ENCODE measurements at places on chromosomes 7 and 10.

DNA sequence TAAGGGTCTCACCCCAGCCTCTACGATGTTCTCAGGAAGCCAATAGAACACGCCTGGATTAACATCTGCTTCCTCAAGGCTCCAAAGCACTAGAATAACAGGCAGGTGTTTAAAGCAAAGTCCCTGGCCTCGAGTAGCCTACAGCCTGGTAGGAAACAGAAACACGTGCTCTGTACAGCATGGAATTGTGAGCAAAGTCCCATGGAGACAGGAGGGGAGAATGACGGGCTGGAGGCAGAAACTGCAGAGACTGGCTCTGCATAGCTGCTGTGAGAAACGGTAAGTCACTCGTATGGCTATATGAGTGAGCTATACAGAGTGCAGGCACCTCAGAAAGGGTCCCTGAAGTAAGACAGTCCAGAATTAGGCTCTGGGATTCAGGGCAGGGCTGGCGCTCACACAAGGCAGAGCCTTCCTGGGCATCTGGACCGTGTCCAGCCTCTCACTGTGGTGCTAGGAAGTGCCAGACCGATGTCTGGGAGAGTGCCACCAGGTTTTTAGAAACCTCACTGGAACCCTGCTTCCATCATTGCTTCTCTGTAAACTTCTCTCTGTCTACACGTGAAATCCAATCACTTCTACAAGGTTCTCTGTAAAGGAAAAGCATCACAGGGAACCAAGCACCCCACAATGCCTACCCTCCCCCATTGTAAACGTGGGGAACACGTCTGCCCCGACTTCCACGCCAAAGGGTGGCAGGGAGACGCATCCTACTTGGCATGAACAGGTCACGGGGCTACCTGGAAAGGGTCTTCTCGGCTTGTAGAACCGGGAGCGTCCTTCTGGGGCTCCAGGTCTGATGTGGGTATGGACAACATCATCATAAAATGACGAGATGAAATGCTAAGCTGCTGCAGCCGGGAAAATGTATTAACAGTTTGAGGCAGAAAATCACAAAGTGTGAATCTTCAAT is 38.8 kb upstream of the SHH start:
- no peak for DNase-seq

DNA sequence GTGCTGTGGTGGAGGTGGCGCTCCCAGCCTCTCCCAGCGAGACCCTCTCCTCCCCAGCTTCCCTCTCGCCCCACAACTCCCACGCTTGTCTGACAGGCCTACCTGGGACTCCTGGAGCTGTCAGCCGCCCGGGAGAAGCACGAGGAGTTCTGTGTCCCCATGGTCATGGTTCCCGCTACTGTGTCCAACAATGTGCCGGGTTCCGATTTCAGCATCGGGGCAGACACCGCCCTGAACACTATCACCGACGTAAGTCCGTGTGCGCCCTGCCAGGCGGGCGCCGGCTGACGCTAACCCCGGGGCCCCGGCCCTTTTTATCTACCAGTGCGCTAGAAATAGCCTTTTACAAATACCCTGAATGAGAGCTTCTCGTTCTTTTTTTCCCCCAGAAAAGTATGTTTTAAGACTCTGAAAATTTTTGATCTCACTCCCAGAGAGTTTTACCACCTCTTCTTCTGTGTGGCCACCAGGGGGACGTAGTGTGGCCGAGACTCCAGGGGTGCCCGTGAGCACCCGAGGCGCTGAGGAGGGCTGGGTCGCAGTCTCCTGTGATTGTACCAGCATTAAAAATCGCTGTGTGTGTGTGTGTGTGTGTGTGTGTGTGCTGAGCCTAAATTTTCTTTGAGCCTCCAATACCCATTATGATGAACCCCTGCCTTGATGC is 52.6 kb downstream of the PFKP start:
- DNase-seq, result no peak

GRCh38 chr7:37259319-37259821 is 189.3 kb downstream of the ELMO1 start:
- DNase-seq, result no peak

- no peak for DNase-seq
Observed at GRCh38 chr7:71696511-71696910, 564.6 kb downstream of the GALNT17 start.

DNA sequence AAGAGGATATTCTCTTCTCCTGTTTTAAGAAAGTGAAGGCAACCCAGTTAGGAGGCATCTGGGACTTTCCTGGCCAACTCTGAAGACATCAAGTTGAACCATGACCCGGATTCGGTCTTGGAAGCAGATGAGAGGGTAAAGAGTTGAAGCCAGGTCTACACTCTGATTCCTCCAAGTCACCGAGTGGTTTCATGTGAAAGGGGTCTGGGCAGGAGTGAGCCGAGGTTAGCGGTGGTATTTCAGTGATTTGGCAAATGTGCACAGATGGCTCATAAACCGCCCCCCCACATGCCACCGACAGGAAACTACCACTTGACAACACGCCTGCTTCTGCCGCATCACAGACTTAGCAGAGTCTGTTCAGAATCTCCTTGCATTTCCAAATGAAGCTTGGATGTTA is 11.4 kb upstream of the REPIN1 start:
- peak; percentile 51 for DNase-seq

DNA sequence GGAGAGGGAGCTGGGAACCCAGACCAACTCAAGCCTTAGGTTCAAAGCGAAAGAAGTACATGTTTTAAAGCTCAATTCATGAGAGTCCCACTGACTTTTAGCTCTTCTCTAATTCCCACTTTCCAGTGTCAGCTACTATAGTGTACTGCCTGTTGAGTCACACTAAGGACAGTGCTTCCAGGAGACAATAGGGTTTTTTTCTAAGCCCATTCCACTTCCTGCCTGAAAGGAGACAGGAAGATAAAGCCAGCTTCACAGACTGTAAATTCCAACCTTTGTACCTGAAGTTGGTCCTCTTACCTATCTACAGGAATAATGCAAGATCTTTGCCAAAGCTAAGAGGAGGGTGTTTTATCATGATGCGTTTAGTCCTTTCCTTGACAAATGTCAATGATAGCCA is 4.4 kb downstream of the MSRB2 start:
- no peak for DNase-seq

DNA sequence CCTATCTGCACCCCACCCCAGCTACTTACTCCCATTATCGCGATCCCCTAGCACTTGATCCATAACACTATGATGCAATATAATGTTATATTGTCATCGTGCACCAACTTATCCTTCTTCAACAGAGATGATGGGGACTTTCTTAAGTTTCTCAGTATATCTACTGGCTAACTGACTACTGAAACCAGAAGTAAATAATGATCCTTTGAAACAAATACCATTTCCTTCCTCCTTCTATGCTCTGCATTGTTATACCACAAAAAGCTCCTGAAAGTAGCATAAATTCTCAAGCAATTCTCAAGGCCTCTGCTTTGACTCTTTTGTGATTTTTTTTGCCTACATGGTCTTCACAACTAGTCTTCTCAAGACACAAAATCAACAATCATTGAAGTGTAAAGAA is 68.9 kb downstream of the HTR7 start:
- no peak for DNase-seq

DNA sequence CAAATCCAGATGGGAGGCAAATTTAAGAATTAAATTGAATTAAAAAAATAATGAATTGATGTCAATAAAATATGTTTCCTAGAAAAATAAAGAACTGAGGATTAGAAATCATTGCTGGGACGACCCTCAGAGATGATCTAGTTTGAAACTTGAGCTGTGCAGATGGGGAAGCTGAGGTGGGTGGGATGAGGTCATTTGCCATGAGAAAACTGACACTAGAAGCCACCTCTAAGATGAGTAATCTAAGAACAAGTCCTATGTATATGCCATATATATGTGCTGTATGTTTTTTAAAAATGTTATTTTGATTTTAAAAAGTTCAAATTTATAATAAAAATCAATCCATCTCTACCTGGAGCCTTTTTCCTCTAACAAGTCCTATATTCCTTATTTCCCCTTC is 135.7 kb downstream of the RSU1 start:
- no peak for DNase-seq

DNA sequence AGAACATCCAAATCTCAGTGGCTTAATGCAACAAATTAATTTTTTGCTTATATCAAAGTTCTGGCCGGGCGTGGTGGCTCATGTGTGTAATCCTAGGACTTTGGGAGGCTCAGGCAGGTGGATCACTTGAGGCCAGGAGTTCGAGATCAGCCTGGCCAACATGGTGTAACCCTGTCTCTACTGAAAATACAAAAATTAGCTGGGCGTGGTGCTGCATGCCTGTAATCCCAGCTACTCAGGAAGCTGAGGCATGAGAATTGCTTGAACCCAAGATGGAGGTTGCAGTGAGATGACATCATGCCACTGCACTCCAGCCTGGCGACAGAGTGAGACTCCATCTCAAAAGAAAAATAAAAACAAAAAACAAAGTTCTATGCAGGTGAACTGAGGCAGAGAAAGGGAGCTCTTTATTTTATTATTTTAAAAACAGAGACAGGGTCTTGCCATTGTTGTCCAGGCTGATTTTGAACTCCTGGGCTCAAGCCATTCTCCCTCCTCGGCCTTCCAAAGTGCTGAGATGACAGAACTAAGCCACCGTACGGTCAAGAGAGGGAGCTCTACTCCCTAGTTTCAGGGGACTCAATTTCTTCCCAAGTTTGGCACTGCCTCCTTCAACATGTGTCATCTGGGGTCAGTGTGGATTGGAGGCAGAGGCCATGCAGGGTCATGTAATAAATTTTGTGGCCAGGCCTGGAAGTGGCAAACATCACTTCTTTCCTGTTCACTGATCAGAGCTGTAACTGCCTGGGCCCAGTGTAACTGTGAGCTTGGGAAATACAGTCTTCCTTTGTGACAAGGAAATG is 2.4 kb downstream of the ADCK2 start:
- no peak for DNase-seq

DNA sequence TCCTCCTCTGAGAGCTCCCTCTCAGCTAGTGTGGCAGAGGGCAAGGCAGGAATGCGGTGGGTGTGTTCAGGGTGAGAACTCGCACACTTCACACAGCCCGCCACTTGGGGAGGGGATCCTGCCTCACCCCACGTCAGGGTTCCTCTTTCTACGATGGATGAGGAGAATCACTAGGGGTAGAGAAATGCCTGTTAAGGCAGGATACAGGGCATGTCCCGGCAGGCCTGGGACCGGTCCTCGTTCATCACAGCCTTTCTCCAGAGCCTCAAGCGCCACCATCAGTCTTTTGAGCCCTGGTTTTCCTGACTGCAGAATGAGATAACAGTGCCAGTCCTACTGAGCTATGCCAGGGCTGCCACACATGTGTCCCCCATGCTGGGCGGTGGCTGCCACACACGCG is 546.7 kb upstream of the ADARB2 start:
- no peak for DNase-seq

DNA sequence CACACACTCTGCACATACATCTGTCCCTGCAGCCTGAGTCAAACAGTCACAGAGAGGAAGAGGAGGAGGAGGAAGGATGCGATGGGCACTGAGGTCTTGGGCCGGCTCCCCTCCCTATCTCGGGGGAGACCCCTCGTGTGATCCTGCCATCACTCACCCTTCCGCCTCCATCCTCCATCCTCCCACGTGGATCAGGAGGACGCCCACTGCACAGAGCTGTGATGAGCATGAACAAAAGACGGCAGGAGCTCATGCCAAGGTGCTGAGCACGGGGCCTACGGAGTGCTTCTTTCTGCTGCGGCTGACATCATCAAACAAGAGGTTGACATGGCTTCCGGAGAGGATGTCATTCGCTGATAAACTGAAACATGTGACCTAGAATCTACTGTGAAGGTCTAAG is 68.0 kb downstream of the DIP2C start:
- DNase-seq, result no peak

DNA sequence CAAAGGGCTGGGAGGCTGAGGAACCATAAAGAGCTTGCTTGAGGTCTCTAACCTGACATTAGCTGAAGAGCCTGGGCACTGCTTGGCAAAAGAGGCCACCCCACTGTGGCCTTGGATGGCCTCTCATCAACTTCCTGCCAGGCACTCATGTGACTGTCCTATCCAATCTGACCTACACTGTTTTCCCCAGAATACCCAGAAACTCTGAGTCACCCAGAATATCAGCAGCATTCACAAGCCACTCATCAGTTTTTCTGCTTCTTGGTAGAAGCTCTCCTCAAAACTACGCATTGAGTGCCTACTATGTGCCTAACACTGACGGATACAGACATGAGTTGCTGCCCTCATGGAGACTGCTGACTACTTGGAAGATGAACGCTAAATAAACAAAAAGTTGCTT is 4.1 kb upstream of the NT5C2 start:
- DNase-seq, result no peak

- no peak for DNase-seq
Observed at GRCh38 chr10:60488111-60488669, 98.5 kb upstream of the ANK3 start.

DNA sequence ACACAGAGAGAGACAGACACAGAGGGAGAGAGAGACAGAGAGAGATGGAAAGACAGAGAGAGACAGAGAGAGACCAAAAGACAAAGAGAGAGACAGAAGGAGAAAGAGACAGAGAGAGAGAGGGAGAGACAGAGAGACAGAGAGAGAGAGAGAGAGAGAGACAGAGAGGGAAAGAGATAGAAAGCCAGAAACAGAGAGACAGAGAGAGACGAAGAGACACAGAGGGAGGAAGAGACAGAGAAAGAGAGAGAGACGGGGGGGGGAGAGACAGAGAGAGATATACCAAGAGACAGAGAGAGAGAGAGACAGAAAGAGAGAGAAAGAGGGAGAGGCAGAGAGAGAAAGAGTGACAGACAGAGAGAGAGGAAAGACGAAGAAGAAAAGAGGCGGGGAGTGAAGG is 10.2 kb downstream of the VSTM4 start:
- DNase-seq, result no peak

- DNase-seq, result no peak
Observed at GRCh38 chr10:80493522-80494051, 39.5 kb downstream of the TSPAN14 start.

DNA sequence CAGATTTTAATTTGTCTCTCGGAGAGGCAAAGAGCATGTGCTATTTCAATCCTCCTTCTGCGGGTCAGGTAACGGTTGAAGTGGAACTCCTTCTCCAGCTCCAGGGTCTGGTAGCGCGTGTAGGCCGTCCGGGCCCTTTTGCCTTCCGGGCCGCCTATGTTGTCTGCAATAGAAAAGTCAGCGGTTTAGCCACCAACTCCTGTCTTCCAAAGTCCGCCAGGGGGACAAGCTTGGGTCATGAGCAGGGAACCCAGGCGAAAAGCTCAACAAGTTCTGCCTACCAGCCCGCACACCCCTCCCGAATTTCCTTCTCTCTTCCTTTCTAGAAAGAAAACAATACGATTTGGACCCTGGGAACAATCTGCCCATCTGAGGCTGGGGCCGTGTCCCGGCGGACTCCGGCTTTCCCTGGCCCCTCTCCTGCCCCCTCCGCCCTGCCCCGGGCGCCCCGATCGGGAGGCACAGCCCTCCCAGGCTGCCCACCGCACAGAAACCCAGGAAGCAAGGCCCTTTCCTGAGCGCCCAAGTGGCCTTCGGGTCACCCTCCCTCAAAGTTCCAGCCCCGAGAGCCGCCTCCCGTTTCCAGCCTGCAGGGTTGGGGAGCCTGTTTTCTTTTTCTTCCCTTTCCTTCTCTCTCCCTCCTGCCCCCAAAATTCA is 1.4 kb downstream of the HOXA5 start:
- no peak for DNase-seq

GRCh38 chr10:97320480-97321031 is 1.5 kb downstream of the FRAT1 start:
- DNase-seq, result no peak

GRCh38 chr10:7700577-7701125 is 2.5 kb upstream of the ITIH2 start:
- DNase-seq, result no peak
